ENCODE measurements at places on chromosomes 13 and 19.

DNA sequence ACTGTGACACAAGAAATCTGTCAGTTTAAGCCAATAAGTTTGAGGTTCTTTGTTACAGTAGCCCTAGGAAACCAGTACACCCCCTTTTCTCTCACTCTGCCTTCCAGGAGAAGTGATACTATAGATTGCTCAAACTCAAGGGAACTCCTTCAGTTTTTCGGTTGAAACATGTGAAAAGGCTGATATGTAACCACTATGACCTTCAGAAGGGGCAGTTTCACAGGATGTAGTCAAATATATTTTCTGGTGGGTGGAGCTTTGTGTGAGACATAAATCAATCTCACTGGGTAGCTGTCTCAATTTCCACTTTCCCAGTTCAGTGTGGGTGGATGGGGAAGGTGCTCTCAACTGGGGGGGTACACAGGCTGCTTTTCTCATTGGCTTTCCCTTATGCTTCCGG, 41.7 kb downstream of the HTR2A start:
- DNase-seq, result no peak

GRCh38 chr19:15441317-15441716, 8.4 kb downstream of the WIZ start:
- no peak for DNase-seq

- DNase-seq, result no peak
Observed at GRCh38 chr13:30156270-30156669, 151.1 kb downstream of the KATNAL1 start.

DNA sequence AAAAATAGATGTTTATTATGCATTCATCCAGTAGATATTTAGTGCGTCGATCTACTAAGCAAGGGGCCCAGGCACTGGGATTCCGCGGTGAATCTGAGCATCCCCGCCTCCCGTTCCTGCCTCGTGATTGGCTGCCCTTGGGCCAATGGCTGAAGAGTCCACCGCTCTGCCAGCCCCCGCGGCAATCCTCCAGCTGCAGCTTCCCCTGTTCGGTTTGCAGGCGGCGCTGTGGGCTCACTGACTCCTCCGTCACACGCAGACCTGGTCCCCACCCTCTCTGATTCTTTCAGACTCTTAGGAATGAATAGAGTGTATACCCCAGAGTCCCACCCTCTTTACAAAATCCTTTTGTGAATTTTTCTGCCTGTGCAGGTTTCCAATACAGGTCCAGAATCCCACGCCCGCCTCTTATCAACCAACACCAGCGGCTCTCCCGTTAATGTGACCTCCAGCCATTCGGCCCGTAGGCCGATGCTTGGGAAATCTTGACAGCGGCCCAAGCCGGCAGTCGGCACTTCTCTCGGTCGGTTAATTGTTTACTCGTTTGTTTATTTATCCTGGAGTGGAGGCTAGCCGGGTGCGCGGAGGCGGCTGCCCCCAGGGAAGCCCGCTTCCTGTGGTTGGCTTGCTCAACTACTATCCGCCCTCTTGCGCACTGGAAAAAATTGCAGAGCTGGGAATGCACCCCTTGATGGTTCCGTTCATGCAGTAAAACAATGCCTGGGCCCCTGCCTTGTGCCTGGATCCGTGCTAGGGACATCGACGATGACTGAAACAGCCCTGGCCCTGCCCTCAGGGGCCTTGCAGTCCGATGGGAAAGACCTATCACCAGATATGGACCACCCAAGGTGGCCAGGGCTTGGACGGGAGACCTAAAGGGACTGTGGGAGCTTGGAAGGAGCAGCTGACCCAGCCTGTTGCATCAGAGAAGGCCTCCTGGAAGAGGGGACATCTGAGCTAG, 4.5 kb upstream of the ARHGAP35 start:
- peak; percentile 83 for DNase-seq

DNA sequence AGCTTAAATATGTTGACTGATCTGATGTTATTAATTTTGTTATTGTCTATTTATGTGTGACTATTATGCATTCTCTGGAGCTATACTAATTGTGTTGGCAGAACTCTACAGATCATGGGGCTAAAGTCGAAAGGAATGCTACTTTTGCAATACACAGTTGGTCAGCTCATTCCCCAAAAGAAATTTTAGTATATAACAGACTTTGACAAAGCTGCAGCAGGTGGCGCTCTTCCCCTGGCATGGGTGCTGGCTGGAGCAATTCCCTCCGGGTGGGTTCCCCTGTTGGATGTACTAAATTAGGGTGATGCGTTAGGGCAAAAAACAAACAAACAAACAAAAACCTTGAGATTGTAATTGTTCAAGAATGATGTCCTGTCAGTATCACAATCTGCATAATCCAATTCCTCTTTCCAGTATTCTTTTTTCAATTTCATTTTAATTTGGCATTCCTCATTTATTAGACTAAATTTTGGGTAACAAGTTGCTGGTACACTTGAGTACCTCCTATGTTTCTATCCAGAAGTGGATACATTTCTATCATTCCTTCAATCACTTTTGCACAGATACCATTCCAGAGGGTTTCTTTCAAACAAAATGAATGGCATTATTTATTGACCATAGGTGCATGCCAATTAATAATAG, 322.8 kb upstream of the EDNRB start:
- peak; percentile 12 for DNase-seq

GRCh38 chr13:99332456-99332855, 25.3 kb upstream of the GPR183 start:
- no peak for DNase-seq

- no peak for DNase-seq
Observed at GRCh38 chr13:74675182-74675581, 541.0 kb upstream of the KLF12 start.

All from T-helper 2 cell (primary cell).